ENCODE measurements at places on chromosomes 3 and 15.

GRCh38 chr15:79101866-79102581 lies 11.4 kb upstream of the RASGRF1 start:
- no peaks in the 10 kb centered on the region for H3K4me1 ChIP-seq
- H3K36me3 ChIP-seq = peaks cover 3% of the 10 kb centered on the region
- no peak for DNase-seq
- H3K4me3 ChIP-seq = no peak overlapping the region
- H3K27ac ChIP-seq = no peak overlapping the region

DNA sequence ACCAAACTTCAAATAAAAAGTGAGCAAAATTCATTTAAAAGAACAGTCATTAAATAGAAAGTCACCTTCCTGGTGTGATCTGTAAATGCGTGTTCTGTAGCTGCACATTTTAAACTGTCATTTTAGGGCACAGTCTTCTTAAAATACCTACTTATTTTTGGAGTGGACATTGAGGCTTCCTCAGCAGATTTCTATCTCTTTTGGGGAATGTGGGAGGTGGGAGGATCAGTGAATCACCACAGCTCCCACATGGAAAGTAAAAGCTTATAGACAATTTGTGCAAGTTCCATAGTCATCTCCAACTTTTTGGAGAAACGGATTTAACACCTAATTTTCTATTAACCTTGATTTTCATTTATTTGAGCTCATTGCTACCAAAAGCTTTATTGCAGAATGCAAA lies 21.0 kb upstream of the MOBP start:
- DNase-seq = no peak
- H3K4me1 ChIP-seq = peaks cover 4% of the 10 kb centered on the region
- H3K27me3 ChIP-seq = peaks cover 17% of the 10 kb centered on the region
- H3K36me3 ChIP-seq = no peaks in the 10 kb centered on the region

GRCh38 chr3:149339931-149340309 lies 6.5 kb upstream of the TM4SF18 start:
- no peak overlapping the region for H3K27ac ChIP-seq
- no peaks in the 10 kb centered on the region for H3K36me3 ChIP-seq
- H3K4me1 ChIP-seq = peaks cover 3% of the 10 kb centered on the region
- H3K4me3 ChIP-seq = no peak overlapping the region

DNA sequence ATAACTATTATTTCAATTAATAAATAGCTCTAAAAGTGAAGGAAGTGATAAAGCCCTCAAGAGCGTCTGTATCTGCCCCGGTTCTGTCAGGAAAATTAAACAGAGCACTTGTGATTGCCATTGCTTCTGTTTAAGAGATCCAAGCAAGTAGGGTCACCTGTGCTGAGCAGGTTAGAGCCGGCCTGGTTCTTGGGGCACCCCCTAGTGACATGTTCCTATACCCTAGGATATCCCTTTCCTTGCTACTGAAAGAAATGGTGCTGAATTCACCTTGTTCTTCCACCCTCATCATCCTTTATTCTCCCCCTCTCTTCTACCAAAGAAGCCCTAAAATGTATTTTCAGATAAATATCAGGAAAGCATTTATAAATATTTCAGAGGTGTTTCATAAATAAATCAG lies 323.5 kb downstream of the RORA start:
- peaks cover 31% of the 10 kb centered on the region for H3K4me1 ChIP-seq
- no peak overlapping the region for H3K4me3 ChIP-seq
- H3K27me3 ChIP-seq = no peaks in the 10 kb centered on the region
- H3K27ac ChIP-seq = peak overlapping the region; percentile 44
- no peaks in the 10 kb centered on the region for H3K36me3 ChIP-seq

DNA sequence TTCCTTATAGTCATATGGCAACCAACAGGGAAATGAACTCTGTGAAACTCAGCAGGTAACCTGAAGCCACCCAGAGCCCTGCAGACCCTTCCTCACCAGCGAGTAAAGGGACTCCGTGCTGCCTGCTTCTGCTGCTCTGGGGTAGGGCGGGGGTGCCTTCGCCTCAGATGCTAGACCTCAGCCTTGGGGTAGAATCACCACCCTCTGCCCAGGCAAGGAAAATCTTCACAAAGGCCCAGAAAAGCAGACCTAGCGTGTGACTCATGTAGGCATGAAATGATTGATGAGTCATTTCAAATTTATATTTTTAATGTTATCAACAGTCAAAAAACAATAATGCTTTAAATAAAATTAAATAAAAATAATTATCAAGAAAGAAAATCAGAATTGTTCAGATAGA lies 6.6 kb downstream of the STIMATE start:
- no peaks in the 10 kb centered on the region for H3K27me3 ChIP-seq
- H3K36me3 ChIP-seq = peaks cover under 1% of the 10 kb centered on the region
- peak overlapping the region; percentile 90 for H3K27ac ChIP-seq
- peaks cover 54% of the 10 kb centered on the region for H3K4me1 ChIP-seq
- no peak for DNase-seq
- H3K4me3 ChIP-seq = no peak overlapping the region

DNA sequence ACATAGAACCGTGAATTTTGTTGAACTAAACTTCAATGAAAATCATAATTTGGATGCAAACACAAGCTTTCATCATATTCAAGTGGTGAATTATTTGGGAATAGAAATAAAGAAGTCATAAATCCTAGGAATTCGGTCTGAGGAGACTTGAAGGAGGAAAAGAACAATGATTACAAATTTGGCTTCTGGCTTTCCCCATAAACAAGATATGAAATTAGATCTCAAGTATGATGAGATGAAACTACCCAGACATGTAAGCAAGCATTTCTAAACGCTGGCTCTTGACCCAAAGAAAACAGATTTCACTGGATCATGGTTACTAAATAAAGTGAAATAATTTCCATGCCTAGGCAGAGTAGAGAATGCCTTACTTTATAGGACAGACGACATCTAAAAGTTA lies 146.9 kb upstream of the LRTM1 start:
- H3K4me3 ChIP-seq = no peak overlapping the region
- H3K36me3 ChIP-seq = no peaks in the 10 kb centered on the region
- H3K27me3 ChIP-seq = no peaks in the 10 kb centered on the region
- no peaks in the 10 kb centered on the region for H3K4me1 ChIP-seq
- no peak overlapping the region for H3K27ac ChIP-seq

GRCh38 chr3:150826466-150827282 lies 63.7 kb upstream of the SIAH2 start:
- no peak overlapping the region for H3K4me3 ChIP-seq
- peak overlapping the region; percentile 37 for H3K27ac ChIP-seq
- peaks cover 2% of the 10 kb centered on the region for H3K36me3 ChIP-seq
- no peak for DNase-seq
- H3K4me1 ChIP-seq = peaks cover 2% of the 10 kb centered on the region

GRCh38 chr3:157752956-157753786 lies 250.0 kb upstream of the VEPH1 start:
- H3K4me1 ChIP-seq = no peaks in the 10 kb centered on the region
- no peaks in the 10 kb centered on the region for H3K27me3 ChIP-seq
- DNase-seq = no peak

- H3K36me3 ChIP-seq = no peaks in the 10 kb centered on the region
- no peak for DNase-seq
- H3K4me1 ChIP-seq = no peaks in the 10 kb centered on the region
- no peak overlapping the region for H3K4me3 ChIP-seq
Measured at GRCh38 chr3:135155228-135155627, 360.2 kb downstream of the EPHB1 start.

GRCh38 chr3:107578523-107578922 lies 55.8 kb downstream of the BBX start:
- H3K36me3 ChIP-seq = no peaks in the 10 kb centered on the region
- no peaks in the 10 kb centered on the region for H3K27me3 ChIP-seq
- H3K4me1 ChIP-seq = peaks cover 16% of the 10 kb centered on the region
- peak overlapping the region; percentile 75 for H3K27ac ChIP-seq
- H3K4me3 ChIP-seq = no peak overlapping the region
- DNase-seq = no peak

DNA sequence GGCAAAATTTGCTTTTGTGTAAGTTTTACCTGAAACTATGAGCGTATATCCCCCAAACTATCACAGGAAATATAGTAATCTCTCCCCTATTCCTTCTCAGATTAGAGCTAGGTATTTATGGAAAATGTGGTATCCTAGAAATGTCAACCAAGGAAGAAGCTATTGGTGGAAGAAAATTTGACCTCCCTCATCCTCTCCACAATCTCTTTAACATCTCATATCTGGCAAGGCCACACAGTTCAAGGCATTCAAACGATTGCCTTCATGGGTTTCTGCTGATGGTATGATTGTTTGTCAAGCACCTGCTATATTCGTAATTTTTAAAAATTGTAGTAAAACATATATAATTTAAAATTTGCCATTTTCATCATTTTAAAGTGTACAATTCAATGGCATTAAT lies 27.5 kb upstream of the DRD3 start:
- H3K4me3 ChIP-seq = no peak overlapping the region
- H3K27me3 ChIP-seq = no peaks in the 10 kb centered on the region
- H3K4me1 ChIP-seq = peaks cover 3% of the 10 kb centered on the region
- peaks cover 2% of the 10 kb centered on the region for H3K36me3 ChIP-seq
- H3K27ac ChIP-seq = no peak overlapping the region
- no peak for DNase-seq

- no peak overlapping the region for H3K4me3 ChIP-seq
- H3K27me3 ChIP-seq = no peaks in the 10 kb centered on the region
- no peak overlapping the region for H3K27ac ChIP-seq
- H3K36me3 ChIP-seq = no peaks in the 10 kb centered on the region
Measured at GRCh38 chr3:197501496-197501878, 54.3 kb downstream of the BDH1 start.

GRCh38 chr3:139970526-139970925 lies 35.5 kb downstream of the CLSTN2 start:
- H3K36me3 ChIP-seq = no peaks in the 10 kb centered on the region
- no peak overlapping the region for H3K27ac ChIP-seq
- peaks cover 13% of the 10 kb centered on the region for H3K27me3 ChIP-seq
- no peak for DNase-seq
- H3K4me3 ChIP-seq = no peak overlapping the region

DNA sequence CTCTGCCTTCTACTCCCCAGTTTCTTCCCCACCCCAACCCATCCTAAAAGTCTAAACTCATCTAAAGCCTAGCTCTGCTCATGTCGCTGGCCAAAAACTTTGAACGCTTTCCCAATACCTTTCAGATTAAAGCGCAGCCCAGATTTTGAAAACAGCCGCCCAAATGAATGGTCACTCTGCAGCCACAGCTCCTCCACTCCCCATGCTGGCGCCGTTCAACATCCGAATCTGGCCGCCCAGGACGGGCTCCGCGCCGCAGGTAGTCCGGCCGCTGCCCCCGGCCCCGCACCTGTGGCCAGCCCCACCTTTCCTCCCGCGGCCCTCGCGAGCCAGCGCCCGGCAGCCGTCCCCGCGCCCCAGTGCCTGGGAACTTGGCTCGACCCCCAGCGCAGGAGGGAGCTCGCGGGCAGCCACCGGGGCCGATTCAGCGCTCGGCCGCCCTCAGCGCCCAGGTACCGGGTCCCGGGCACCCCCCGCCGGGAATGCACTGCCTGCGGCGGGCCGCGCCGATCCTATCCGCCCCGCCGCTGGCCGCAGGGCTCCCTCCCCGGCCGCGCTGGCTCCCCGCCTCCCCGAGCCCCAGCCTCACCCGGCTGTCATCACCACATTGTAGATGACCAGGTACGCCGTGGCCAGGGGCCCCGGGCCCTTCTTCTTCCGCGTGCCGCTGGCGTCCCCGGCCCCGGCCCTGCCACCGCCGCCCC lies 417 bp downstream of the HACD2 start:
- H3K4me1 ChIP-seq = peaks cover 13% of the 10 kb centered on the region
- no peaks in the 10 kb centered on the region for H3K27me3 ChIP-seq
- H3K36me3 ChIP-seq = peaks cover 2% of the 10 kb centered on the region
- DNase-seq = peak; percentile 8

DNA sequence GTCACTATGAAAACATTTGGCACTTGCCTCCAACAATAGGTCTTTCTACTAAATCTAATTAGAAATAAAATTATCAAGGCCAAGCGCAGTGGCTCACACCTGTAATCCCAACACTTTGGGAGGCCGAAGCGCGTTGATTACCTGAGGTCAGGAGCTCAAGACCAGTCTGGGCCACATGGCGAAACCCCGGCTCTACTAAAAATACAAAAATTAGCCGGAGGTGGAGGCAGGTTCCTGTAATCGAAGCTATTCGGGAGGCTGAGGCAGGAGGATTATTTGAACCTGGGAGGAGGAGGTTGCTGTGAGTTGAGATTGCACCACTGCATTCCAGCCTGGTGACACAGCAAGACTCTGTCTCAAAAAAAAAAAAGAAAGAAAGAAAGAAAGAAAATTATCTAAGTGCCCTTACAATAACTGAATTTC lies 1.6 kb upstream of the PLD1 start:
- no peak overlapping the region for H3K4me3 ChIP-seq
- no peaks in the 10 kb centered on the region for H3K36me3 ChIP-seq
- H3K27ac ChIP-seq = no peak overlapping the region
- no peak for DNase-seq

Measured in T-helper 17 cell (primary cell).